ENCODE measurements at places on chromosomes 1 and 21.

GRCh38 chr1:220918285-220918951 lies 39.2 kb downstream of the HLX start:
- no peak for DNase-seq

DNA sequence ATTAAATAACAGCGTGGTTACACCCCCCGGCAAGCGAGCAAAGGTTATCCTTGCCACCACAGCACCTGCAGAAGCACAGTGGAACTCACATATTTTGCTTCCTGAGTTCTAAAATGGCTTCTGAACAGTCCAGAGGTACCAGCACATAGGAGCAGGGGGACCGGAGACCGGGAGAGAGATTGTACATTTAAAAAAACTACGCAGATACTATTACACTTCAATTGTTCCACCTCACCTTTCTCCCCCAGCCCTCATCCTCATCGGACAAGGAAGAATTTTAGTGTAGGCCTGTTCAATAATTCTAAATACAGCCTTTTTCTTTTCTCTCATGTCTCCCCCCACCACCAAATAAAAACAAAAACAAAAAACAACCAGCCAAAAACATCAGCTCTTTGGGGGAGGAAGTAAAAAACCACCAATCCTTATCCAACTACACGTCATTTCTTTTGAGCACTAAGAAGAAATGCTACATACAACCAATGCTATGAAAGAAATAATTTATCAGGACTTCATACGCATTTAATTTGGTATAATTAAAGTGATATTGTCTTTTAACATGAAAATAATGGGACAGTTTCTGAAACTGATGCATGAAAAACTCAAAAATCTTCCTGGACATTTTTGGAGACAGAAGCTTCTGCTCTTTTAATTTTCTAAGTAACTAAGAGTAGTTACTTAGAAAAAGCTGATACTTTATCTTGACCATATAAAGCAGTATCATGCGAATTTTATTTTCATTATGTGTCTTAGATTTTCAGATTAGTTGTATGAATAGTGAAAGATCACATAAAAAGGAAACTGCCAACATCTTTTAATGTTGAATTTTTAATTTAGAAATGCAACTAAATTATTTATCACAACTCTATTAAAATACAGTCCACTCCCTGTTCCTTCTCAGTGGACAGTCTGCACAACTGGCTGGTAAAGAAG lies 9.1 kb downstream of the CDKN2C start:
- no peak for DNase-seq

DNA sequence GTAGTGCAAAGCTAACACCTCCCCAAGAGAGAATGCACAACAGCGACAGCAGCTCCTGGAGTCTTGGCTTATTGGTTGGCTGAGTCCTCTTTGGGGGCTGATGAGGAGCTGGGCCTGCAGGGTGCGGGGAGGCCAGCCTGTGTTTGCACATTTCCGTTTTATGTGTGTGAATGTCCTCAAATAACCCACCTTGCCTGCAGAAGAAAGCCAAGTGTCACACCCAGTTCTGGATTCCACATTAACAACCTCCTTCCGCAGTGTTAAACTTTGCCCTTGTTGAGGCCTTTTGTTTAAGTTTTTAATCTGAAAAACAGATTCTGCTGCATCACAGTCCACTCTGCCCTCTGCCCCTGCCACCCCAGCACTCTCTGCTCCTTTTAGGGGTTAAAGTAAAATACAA lies 274.5 kb downstream of the TM2D1 start:
- no peak for DNase-seq

DNA sequence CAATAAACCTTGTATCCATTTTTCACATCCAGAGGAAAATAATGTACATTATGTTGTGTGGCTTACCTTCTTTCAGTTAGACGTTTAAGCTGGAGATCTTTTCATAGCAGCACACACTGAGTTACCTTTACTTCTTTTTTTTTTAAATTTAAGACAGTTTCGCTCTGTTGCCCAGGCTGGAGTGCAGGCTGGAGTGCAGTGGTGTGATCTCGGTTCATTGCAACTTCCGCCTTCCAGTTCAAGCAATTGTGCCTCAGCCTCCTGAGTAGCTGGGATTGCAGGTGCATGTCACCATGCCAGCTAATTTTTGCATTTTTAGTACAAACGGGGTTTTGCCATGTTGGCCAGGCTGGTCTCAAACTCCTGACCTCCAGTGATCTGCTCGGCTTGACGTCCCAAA lies 7.4 kb upstream of the CAMTA1 start:
- DNase-seq, result no peak

- DNase-seq, result no peak
Observed at GRCh38 chr1:33982419-33982818, 118.5 kb downstream of the HMGB4 start.

- DNase-seq, result peak; percentile 60
Observed at GRCh38 chr1:9721606-9722377, 70.3 kb downstream of the PIK3CD start.

DNA sequence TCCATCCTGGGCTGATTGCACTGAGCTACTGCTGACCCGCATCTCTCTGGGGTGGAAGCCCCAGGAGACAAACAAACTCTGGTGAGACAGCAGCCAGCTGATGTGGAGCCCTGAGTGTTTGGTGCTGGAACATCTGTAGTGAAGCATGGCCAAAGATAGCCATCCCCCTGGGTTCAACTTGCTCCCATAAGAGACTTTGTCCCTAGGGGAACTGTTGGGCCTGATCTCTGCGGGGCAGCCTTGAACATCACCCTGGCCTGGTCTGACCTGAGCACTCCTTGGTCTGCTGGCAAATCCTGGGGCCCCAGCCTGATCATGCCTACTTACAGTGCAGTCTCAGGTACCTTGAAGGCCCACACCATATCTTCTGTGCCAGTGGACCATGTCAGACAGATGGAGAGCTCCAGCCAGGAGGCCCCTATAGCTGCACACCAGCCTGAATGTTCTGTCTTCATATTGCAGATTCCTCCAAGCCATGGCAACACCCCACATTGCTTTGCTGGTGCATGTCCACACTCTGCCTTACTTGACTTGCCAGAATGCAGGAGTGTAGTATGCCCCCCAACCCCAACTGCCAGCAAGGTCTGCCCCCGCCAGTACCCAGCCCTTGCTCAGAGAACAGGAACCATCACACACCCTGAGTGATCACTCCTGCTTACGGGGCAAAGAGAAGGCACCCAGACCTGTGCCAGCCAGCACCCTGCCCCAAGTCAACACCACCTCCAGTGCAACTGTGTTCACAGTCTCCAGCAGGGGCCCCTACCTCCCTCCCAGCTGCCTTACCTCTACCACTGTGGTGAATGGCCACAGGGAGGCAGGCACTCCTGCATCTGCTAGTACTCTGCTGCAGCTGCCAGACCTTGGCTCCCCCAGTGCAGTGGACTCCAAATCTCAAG lies 690.5 kb upstream of the NR5A2 start:
- DNase-seq, result no peak

GRCh38 chr1:243267471-243267880 lies 11.6 kb downstream of the SDCCAG8 start:
- no peak for DNase-seq

GRCh38 chr1:197391303-197392226 lies 123.5 kb downstream of the CRB1 start:
- no peak for DNase-seq

DNA sequence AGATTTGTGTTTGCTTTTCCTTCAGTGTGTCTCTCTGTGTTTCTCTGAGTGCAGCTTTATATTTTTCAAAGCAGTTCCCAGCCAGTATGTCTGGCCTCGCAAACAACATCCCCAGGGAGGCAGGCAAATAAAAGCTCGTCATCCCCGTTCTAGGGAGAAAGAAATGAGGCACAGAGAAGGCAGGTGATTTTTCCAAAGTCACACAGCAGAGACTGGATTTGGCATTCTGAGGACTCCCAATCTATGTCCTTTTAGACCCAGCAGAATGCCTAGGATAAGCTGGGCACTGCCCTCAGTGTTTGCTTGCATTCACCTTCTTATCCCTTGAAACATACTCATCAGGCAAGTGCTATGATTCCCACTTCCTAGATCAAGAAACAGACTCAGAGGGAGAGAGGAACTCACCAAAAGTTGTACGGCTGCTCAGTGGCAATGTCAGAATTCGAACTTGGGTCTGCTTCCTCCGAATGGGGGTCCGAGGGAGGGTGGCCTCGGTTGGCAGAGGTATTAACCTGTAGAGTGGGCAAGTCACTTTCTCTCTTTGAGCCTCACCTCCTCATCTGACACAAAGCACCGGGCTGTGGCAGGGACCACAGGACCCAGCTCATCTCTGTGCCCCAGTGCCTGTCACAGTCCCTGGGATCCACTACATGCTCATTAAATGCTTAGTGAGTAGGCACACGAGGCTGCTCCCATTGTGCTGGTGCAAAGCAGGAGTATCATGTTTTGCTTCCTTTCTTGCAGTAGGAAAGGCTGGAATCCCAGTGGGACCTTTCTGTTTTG lies 4.2 kb downstream of the RAP1GAP start:
- no peak for DNase-seq

- no peak for DNase-seq
Observed at GRCh38 chr1:77349275-77349674, 67.5 kb downstream of the AK5 start.

All from GM06990 (cell line).